Fibroblast of mammary gland (primary cell): ENCODE measurements at places on chromosomes 7 and 10.

GRCh38 chr10:47457528-47457820 lies 26.4 kb downstream of the ANXA8 start:
- DNase-seq = no peak

GRCh38 chr10:119769886-119770285 lies 44.0 kb downstream of the INPP5F start:
- DNase-seq = peak; percentile 81

DNA sequence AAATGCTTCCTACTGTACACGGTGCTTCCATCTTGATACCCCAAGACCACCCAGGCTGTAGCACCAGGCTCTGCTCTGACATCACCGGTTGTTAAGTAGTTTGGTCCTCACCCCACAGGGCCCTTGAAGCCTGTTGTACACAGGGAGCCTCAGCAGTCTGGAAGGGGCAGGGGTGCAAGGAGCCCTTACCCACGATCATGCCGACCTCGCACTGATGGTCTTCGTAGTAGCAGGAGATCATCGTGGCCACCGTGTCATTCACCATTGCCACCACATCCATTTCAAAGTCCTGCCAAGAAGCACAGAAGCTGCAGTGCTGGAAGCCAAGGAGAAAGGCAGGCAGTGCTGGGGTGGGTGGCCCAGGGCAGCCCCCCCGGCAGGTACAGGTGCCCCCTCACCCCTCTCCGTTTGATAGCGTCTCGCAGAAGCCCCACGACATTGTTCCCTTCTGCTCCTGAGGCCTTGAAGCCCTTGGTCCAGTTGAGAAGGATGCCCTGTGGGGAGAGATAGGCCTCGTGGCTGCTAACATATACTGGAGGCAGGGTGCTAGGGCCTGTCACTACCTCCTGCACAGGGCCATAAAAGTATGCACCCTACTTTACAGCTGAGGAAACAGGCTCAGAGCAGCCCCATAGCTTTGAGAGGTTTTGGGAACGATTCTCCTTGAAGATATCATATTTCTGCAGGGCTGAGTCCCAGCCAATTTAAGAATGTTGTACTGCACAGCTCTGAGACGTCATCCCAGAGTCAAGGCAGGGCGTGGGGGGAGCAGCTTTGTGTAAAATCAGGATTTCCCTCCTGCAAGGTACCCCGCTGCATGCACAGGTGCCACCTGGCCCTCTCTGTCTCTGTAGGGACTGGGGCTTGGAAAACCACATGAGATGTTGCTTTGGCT lies 8.7 kb upstream of the MYL7 start:
- DNase-seq = peak; percentile 7

DNA sequence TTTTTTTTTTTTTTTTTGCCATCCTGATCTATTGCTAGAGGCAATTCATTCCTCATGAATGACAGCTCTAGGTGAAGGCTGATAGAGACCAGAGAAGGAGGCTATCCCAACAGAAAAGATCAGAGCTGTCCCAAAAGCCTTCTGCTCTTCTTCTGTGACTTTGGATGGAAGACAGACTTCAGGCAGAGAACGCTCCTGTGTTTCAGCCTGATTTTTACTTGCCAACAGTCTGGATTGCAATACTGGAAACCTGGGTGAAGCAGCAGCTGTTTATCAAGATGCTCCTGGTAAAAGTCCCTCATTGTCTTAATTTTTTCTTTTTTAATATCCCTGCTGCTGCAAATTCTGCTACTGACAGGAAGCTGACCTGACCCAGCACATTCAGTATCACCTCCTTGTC lies 219.5 kb downstream of the CCDC3 start:
- DNase-seq = no peak

DNA sequence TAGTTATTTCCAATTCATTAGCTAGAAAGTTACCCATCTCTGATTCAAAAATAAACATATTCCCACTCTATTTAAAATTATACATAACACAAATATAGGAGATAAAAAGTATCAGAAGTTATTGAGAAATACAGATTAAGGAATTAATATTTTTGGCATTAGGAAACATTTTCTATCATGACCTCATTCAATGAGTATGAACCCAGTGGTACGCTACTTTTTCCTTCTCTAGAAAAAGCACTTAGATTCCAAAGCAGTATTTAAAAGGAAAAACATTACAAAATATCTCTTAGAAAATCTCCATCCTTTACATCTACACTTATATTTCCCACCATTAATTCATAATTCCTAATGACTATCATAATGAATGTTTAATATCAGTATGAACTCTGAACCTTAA lies 240.6 kb upstream of the GNAI1 start:
- DNase-seq = peak; percentile 4

DNA sequence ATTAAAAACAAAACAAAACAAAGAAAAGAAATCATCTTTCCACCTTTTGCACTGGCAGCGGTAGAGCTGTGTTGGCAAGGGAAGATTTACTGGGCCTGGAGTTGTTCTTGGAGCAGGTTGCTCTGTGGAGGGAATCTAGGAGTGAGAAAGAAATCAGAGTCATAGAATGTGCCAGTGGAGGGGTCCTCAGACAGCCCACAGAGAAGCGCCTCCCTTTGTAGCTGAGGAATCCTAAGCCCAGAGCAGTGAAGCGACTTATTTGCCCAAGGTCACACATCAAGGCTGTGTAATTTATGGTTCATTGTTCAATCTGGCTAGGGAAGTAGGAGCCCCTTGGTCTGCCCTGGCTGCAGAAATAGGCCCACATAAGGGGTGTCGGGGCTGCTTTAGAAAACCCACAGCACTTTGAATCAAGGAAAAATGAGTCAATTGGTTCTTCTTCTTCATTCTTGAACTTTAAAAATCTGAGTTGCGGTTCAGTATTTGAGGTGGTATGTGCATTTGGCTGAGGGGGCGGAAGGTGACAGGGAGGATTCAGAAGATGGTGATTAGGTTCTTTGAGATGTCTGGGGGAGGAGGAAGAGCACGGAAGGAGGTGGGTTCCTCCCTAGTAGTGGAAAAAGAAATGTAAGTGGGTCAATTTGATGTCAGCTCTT lies 253.7 kb downstream of the PTEN start:
- DNase-seq = no peak

GRCh38 chr7:44147026-44147991 lies 6.2 kb upstream of the MYL7 start:
- no peak for DNase-seq

DNA sequence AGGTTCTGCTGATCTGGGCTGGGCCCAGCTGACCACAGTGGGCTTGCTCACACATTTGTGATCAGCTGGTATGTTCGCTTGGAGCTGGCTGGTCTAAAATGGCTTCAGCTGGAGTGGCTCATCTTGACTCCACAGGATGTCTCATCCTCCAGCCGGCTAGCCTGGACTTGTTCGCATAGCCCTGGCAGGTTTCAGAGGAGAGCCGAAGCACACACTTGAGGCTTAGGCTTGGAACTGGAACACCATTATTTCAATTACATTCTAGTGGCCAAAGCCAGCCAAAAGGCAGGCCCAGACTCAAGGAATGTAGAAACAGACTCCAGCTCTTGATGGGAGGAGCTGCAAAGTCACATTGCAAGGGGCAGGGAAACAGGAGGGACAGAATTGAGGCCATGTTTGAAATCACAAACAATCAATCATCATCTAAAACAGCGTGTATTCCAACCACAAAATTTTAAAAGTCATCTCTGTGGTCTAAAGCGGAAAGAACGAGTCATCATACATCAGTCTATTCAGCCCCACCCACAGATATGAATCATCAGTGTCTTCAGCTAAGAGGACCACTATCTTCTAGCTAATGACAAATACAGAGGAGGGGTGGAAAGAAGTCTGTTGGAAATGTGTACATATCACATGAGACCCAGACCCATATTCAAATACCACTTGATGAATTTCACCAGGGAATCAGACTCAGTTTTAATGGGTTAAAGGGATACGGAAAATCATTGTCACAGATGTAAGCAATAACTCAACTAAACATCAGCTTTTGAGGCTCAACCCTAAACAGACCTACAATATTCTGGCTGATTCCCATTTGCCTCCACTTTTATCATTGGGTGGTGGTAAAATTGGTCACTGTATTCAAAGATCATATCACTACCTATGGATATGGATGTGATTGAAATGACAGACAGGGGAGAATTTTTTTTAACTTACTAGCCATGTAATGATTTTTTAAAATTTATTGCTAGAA lies 139.0 kb upstream of the MKLN1 start:
- peak; percentile 99 for DNase-seq

DNA sequence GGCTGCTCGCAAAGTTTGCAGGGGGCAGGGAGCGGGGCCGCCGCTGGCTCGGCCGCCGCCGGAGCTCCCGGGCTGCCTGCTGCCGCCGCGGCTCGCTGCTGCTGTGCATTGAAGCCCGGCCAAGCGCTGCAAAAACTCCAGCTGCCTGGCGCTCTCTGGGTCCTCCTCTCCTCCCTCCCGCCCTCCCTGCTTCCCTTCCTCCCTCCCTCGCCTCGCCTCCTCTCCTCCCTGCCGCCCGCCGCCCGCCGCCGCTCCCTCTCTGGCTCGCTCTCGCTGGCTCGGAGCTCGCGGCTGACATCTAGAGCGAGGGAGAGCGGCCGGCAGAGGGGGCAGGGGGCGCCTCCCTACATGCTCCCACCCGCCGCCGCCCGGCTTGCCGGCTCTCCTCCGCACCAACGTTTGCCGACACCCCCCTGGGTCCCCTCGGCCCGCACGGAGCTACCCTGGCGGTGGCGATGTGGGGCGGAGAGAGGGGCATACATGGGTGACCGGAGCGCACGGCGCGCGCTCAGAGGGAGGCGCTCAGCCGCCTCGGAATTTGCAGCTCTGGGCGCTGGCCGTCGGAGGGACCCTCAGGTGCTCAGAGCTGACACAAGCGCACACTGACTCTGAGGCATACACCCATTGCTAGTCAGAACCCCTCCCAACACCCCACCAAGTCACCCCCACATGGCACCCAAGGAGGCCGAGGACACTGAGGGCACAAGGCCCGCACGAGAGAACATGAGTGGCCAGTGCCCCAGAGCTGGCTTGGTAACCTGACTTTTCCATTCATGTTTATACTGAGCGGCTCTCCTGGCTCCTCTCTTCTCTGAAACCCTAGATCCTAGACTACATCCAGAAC lies 1.2 kb upstream of the PLXNA4 start:
- DNase-seq = peak; percentile 43

DNA sequence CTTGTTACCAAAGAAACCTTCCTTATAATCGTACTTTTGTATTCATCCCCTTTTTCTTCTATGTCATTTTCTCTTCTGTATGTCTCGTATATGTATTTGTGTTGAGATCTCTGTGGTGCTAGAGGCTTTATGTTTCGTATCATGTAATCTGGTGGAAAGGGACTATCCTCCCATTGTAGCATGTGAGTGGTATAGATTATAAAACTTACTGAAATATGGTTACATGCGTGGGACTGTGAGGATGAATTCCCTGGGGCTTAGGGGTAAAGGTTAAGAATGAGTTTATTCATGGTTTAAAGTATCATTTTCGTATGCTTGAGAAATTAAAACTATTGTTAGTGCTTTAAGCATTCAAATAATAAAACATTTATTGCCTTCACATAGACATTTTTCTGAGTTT lies 141.9 kb downstream of the ANKRD7 start:
- no peak for DNase-seq

GRCh38 chr10:13943735-13944398 lies 357.1 kb downstream of the PRPF18 start:
- DNase-seq = no peak

- DNase-seq = no peak
These were observed 15.7 kb upstream of the STN1 start for GRCh38 chr10:103933557-103934121.

DNA sequence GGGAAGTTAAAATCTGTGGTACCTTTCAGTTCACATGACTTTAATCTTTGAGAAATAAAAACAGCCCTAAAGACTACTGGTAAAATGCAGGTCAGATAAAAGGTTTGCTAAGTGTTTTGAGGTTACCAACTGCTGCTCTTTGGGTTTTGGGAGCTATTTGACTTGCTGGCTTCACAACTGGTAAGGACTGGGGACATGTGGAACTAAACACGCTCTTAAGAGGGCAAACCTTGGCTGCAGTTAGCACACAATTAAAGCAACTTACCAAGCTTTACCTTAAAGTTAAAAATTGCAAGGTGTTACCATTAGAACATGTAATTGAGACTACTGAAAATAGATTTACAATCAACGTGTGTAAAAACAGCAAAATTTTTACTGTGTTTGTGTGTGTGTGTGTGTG lies 220.2 kb downstream of the PHF14 start:
- DNase-seq = no peak

DNA sequence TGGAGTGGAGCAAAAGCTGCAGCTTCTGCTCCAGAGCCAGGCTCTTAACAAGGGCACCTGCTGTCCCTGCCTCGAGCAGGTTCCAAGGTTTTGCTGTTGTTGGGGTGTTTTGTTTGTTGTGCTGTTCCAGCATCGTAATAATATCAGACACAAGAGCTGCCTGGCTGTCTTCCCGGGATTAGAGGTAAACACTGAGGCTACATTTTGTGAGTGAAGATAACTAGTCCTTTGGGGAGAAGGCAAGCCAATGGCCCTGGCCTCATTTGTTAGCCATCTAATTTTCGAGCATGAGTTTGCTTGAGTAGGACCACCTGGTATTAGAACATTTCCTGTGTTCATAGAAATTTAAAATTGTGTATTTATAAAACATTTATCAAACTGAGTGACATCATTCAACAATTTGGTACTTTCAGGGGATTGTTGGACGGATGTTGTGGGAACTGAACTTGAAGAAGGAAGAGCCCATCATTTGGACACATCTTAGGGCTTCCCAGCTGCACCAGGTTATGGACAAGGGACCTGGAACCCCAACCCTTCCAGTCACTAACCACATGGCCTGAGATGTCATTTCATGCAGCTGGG lies 555.0 kb downstream of the TNS3 start:
- DNase-seq = no peak

- DNase-seq = peak; percentile 49
These were observed 140.4 kb upstream of the RHEB start for GRCh38 chr7:151660141-151660540.

- no peak for DNase-seq
These were observed 77.8 kb upstream of the NRP1 start for GRCh38 chr10:33412241-33412640.

GRCh38 chr10:121865554-121865953 lies 62.3 kb downstream of the ATE1 start:
- no peak for DNase-seq

DNA sequence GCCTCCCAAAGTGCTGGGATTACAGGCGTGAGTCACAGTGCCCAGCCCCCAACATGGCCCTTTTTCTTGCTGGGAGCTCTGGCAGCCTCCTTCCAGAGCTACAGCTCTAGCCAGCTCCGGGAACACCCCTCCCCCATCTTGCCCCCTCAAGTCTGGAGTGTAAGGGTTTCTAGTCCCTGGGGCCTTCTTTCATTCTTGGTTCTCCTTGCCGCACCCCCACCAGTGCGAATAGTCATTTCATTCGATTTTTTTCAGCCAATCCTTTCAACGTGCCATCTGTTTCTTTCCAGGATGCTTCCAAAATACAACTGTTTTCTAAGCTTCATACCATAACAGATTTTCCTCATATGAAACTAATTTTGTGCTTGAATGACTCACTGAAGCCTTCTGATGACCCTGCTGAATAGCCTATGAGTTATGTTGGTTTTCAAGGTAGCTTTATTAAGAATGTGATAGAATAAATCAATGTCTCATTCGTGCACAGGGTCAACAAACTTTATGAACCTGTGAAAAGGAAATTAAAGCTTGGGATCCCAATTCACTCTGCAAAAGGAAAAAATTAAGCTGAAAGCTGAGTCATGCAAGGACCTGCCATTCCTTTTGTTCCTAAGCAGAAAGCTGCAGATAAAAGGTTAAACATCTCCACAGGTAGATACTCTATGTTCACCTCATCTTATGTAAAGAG lies 38.6 kb downstream of the CDC14C start:
- peak; percentile 83 for DNase-seq
